ENCODE measurements at places on chromosomes 5 and 9.

DNA sequence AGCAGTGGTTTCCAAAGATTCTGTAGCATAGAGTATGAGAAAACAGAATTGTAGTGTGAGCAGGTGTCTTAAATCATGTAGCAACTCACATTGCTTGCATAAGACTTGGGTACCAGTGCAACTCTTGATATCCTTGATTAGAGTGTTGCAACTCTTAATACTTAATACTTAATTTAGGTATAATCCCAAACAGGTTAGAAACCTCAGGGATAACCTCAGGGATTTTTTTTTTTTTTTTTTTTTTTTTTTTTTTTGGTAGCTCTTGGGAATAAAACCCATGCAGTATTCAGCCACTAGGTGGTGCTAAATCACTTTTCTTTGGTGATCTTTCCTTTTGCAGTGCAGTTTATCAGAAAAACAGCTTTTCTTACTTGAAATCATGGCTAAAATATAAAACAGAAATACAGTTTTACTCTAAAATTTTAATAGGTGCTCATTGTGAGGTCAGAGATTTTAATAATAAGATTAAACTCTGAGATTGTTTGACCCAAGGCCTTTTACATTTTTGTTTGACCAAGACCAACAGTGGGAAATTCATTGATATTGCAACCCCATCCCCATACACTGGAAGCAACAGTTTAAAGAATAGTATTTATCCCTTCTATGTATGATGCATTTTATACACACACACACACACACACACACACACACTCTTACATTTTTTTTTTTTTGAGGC is 55.3 kb downstream of the ERAP1 start:
- peak; percentile 46 for DNase-seq

DNA sequence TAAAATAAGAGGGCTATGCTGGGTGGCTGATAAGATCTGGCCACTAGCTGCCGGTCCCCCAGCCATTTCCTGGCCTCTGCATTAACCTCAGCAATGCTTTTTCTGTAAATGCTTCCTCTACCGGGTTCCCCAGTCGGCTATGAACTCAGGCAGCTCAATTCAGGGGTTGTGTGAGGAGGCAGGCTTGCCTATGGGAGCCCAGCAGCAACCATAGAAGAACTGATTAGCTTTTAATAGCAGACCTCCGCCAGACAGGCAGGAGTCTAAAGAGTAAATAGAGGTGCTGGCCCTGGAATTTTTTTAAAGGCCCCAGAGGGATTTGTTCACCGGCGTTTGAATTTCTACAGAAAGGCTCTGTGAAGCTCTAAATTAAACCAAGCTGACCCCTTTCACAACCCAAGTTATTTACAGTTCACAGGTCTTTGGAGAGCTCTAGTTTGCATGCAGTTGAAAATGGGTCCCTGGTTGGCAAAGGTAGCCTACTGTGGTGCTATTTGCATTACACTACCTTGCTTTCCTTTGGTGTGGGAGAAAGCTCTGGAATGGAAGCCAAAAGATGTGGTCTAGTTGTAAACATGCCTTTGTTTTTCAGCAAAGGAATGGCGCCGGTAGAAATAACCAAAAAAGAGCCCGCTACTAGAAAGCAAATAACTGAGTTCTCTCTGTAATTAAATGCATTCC is 289.7 kb upstream of the SEMA6A start:
- DNase-seq, result peak; percentile 31

- peak; percentile 69 for DNase-seq
Observed at GRCh38 chr9:20621471-20622329, 599 bp downstream of the MLLT3 start.

GRCh38 chr5:125668884-125669283 is 754.3 kb upstream of the GRAMD2B start:
- DNase-seq, result no peak

DNA sequence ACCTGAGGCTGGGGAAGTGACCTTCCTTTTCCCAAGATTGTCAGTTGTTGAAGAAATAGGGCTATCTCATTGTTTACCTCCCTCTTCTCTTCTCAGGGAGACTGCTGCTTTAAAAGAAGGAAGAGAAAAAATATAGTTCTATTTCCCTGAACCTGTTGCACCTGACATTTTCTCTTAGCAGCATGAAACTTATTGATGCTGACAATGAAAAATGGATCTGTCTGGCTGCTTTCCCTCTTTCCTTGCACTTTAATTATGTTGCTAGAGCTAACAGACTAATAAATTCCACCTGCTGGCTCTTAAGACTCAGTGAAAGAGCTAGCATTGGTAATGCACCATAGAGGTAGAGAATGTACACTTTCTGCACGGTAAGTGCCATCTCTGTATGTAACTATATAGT is 6.2 kb upstream of the CKMT2 start:
- DNase-seq, result no peak

DNA sequence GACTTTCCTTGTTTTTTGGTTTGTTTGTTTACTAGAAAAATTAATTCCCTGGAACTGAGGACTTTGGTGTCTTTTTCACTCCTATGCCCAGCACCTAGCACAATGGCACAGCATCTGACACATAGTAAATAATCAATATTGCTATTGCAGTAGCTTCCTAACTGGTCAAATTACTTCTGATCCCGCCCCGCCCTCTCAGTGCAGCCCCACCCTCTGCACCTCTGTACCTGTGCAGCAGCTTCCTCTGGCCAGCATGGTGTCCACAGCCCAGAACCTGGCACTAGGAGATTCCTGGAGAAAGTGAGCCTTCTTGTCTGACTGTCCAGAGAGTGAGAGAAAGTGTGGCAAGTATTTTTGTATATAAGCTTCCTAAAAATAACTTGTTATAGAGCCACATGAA is 343.2 kb downstream of the ZNF608 start:
- DNase-seq, result no peak

DNA sequence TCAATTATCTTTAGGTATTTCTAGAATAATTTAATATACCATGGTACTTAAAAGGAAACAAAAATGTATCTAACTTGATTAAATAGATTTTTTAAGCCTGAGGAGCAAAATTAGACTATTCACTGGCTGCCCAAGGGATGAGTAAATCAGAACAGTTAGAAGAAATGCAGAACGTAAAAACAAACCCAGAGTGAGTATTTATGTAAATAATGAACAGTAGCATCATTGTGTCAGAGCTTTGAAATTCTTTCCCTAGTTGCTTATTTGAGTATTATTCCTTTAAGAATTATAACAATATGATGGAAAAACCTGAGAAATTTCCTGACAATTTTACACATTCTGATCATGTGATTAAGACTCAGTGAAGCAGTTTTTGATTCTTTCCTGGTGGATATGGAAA is 200.9 kb downstream of the GDNF start:
- DNase-seq, result no peak

GRCh38 chr5:9473624-9474023 is 72.3 kb downstream of the SEMA5A start:
- DNase-seq, result no peak

- peak; percentile 26 for DNase-seq
Observed at GRCh38 chr5:65480306-65480865, 1.3 kb downstream of the ADAMTS6 start.

GRCh38 chr5:37665272-37665671 is 174.6 kb downstream of the GDNF start:
- no peak for DNase-seq

GRCh38 chr5:54738973-54739367 is 221.4 kb downstream of the SNX18 start:
- no peak for DNase-seq

- no peak for DNase-seq
Observed at GRCh38 chr5:88688984-88689667, 193.9 kb downstream of the MEF2C start.

- no peak for DNase-seq
Observed at GRCh38 chr5:135095052-135095715, 61.2 kb upstream of the PITX1 start.

GRCh38 chr5:161847941-161848391 is at the start of gene GABRA1:
Gene GABRA1, plus strand, starts transcription at chr5:161848120. Its CDS starts 2,691 bp downstream, at chr5:161850811.
- peak; percentile 43 for DNase-seq

GRCh38 chr9:30928045-30928444 is 1456.4 kb upstream of the ACO1 start:
- no peak for DNase-seq

DNA sequence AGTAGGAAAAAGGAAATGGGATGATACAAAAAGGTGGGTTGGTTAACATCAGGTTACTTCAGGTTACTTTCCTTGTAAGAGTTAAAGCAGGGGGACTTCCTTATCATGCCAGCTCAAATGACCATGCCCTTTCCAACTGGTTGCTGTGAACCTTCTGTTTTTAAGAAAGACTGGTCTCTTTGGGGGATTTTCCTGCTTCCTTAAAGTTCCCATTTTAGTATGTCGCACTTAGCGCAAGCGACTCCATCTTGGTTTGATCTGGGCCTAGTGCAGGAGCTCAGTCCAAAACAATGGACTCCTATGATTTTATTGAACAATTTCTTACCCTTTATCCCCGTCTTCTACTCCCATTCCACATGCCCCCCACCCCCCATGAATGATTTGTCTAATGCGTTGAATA is 169.8 kb downstream of the INSYN2B start:
- no peak for DNase-seq

- DNase-seq, result no peak
Observed at GRCh38 chr5:148986636-148987035, 76.2 kb downstream of the SH3TC2 start.

Measured in nephron progenitor cell (in vitro differentiated cells).